Esophagus muscularis mucosa (tissue), 4 donors: ENCODE measurements at places on chromosomes 16 and 17. TPM values are rescaled to one million over a fixed set of nuclear protein-coding genes. Genes with fewer than 3 reads are reported as not detected.

KRT13 gene
- total RNA-seq: 0.52 TPM

GJD3 gene
- total RNA-seq: 0.40 TPM

OR4D1 gene
- total RNA-seq: not detected

- peaks cover 71% of the 10 kb centered on the region for H3K4me1 ChIP-seq
- peak overlapping the region; percentile 69 for H3K27ac ChIP-seq
- no peaks in the 10 kb centered on the region for H3K27me3 ChIP-seq
- H3K36me3 ChIP-seq: no peaks in the 10 kb centered on the region
Observed at GRCh38 chr17:60606036-60606435, 6.0 kb downstream of the PPM1D start.
